AG04449 (cell line): ENCODE measurements at places on chromosomes 3 and 15.

DNA sequence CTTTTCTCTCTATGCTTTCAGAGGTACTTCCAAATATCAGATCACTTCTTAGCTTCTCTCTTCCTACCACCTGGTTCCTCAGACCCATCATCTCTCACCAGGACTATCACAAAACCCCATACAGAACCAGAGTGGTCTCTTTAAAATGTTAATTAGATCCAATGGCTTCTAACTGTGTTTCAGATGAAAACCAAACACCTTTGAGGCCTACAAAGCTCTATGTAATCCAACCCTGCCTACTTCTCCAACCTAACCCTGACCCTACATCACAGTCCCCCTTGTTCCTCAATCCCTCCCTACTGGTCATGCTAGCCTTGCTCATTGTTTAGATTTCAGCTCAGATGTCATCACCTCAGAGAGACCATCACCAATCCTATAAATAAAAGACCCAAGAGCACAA, 34.8 kb downstream of the SUMF1 start:
- DNase-seq, result no peak

- no peak for DNase-seq
These were observed 8.0 kb downstream of the IP6K2 start for GRCh38 chr3:48709051-48709461.

DNA sequence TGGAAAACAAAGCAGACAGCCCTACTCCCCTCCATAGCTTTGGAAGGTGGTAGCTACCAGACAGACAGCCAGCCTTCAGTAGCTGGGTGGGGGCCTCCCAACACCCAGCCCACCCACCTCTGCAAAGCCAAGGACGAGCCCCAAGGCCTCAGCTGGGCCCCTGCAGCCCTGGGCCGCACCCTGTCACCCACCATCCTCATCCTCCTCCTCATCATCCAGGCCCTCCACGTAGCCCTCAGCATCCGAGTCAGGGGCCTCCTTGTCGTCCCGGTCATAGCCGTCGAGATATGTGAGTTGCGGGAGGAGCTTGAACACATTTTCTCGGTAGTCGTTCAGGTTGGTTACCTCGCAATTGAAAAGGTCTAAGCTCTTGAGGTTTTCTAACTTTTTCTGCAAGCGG, 36.5 kb downstream of the ANP32A start:
- DNase-seq, result no peak

DNA sequence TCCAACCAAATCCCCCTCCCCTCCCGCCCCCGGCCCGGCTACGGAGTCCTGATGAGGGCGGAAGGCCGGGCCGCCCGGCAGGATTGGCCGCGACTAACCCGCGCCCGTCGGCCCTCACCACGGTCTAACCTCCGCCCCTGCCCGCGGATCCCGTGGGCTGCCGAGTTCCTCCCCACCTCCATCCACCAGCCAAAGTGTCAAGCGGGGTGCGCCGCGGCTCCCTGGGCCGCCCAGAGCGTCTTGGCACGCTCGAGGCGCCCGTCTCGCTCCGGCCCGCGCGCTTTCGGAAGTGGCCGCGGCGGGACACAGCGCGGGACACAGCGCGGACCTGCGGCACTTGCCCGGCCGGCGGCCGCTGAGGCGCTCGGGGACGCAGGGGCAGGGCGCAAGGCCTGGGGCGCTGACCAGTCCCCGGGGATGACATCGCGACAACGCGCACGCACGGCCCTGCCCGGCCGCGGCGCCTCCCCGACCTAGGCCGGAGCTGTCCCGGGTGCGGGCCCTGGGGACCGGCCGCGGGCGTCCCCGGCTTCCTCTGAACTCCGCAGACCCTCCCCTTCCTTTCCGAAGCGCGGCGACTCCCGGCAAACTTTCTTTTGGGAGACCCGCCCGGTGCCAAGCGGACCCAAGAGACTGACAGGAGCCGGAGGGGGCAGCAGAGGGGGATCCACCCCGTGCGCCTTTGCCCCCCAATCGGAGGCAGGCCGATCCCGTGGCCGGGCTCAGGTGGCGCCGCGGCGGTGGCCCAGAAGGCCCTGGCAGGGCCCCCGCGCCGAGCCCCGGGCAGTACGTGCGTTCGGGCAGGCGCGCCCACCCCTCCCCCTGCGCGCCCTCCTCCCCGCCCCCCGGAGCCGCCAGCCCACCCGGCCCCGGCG, 112.8 kb upstream of the ICE2 start:
- no peak for DNase-seq

- no peak for DNase-seq
These were observed 148.9 kb upstream of the THBS1 start for GRCh38 chr15:39432026-39432425.

DNA sequence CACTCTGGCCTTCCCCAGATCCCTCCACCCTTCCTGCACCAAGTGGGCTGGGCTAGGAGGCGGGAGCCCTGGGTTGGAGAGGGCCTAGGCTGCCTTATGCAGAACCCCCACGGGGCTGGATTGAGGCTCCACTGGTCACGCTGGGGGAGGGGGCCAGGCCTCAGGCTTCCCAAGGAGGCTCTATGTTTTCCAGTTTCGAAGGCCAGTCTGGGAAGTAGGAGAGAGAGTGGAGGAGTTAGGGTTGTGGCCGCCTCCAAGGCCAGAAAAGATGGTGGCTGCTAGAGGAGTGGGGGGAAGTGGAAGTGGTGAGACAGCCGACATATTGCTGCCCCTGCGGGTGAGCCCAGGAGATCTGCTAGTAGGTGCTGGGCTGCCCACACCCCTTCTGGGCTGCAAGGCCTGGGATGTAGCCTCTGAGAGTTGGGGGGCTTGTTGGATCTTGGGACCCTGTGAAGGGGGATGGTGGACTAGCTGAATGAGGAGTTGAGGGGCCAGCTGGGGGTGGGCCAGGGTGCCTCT, 1.2 kb downstream of the GNAI2 start:
- DNase-seq, result no peak

DNA sequence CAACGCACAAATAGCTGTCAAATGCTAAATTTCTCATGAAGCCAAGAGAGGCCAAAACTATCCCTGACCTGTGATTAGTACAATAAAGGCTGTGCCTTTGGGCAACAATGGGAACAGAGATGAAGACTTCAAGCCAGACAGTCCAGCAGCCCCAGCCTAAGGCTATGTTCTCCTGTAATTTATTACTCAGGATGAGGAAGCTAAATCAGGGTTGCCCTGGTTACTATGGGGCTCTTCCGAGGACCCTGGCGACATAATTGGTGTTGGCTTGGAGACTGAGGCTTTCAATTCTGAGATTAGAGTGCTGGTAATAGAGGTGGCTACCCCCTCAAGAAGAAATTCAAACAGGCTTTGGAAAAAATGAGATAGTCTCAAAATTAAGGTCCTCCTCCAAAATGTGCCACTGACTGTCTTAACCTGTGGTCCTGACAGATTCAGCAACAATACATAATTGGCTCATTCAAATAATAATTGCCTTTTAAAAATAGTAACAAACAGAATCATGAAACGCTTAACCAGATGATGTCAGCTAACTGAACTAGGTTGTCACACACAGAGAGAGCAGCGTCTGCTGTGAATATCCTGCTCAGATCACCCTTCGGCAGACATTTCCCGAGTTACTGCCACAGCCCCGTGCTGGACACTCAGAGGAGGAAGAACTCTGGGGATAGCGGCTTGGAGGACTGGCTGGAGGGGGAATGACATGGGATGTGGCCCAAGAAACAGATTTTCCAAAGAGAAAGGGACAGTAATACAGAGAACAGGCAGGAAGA, 43.0 kb downstream of the NSMCE3 start:
- DNase-seq, result no peak

GRCh38 chr3:27545061-27545460, 60.9 kb upstream of the SLC4A7 start:
- no peak for DNase-seq
